Stimulated activated CD4-positive, alpha-beta T cell treated with anti-CD3 and anti-CD28 coated beads, TNF-alpha, amount 100 ng/mL, for 1 hour (primary cell): ENCODE measurements at places on chromosomes 5 and 9.

DNA sequence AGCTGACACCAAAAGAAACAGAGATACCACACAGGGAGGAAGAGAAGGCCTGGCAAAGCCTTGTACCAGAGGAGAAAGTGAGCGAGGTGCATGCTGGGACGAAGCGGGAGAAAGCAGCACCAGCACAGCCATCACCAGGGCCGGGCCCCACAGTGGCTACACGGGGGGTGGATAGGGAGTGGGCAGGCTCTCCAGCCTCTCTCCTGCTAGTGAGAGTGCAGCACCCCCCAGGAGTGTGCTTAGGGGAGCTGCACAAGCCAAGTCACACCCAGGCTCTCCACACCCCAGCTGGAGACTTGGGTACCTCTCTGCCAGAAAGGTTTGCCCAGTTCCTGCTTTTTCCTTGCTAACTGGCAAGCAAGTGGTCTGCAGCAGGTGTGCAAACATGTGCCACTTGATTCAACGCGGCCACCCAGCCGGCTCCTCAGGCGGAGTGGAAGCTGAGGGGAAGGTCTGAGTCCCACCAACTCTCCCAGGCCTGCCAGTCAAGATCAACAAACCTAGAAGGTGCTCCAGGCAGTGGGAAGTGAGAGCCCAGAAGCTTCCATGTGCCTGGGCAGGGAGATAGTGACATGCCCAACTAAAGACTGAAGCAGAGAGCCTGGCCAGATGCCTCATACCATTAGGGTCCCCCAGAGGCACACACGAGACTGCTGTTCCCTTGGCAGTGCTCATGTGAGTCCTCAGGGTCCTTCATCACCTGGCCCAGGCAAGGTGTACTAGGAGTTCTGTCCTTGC, 39.9 kb downstream of the BICD2 start:
- DNase-seq, result no peak

DNA sequence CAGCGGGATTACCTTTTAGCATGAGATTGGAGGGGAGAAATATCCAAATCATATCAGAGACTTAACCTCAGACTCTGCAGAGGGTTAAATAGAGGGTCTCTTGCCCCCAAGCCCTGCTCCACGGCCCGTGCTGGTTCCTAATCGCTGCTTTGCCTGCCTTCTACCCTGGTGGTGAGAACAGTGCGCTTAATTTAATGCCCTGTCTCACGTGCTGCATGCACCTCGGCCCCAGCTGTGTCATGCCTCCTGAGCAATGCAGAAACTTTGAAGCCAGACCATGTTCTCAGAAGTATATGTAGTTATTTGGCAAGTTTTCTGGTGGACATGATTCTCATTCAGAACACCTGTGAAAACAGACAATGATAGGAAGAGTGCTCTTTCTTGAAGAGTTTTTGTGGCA, 1.4 kb downstream of the OTULIN start:
- DNase-seq, result no peak

- no peak for DNase-seq
Measured at GRCh38 chr5:34656700-34657273, 659 bp downstream of the RAI14 start.

DNA sequence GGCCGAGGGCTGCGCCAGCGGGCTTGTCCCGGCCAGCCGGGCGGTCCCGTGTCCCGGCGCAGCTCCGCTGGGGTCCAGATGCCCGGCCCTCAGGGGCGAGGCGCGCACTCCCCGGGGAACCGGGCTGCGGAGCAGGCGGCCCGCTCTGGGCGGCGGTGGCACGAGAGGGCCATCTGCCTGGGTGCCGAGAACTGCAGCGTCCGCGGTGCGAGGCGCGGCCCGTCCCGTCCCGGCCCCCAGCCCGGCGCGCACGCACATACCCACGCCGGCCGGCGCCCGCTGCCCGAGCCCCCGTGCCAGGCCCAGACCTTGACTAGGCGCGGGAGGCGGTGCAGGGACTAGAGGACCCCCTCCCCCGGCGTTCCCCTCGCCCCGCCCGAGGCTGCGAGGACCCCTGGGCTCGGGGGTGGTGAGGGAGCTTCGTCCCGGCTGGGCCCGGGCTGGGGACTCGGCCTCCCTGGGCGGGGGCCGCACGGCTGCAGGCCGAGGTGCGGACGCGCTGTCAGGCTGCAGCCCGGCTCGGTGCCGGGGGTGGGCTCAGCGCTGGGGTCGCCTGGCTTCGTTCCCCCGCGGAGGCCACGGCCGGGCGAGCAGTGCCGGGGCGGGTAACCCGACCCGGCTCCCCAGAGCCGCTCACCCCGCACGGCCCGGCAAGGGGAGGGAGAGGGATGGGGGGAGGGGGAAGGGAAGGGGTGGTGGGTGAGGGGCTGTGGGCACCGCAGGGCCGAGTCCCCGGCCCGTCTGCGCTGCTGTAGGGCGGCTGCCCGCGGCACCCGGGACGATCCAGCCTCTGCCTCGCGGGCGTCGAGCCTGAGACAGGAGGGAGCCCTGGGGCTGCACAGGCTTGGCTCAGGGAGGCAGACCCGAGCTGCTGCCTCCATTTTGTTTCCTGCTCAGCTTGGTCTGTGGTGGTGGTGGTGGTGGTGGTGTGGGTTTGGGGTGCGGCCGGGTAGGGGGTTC, 1.2 kb upstream of the NSD1 start:
- DNase-seq, result no peak
